B cell (primary cell): ENCODE measurements at places on chromosomes 4 and X.

DNA sequence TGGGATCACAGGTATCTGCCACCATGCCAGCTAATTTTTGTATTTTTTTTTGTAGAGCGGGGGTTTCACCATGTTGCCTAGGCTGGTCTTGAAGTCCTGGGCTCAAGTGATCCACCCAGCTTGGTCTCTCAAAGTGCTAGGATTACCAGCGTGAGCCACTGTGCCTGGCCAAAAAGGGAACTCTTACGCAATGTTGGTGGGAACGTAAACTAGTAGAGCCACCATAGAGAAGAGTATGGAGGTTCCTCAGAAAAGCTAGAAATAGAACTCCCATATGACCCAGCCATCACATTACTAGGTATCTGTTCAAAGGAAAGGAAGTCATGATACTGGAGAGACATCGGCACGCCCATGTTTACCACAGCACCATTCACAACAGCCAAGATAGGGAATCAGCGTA, 85.9 kb downstream of the PRKX start:
- no peak for DNase-seq

- DNase-seq = no peak
Measured at GRCh38 chrX:31543634-31544033, 471.8 kb upstream of the FTHL17 start.

DNA sequence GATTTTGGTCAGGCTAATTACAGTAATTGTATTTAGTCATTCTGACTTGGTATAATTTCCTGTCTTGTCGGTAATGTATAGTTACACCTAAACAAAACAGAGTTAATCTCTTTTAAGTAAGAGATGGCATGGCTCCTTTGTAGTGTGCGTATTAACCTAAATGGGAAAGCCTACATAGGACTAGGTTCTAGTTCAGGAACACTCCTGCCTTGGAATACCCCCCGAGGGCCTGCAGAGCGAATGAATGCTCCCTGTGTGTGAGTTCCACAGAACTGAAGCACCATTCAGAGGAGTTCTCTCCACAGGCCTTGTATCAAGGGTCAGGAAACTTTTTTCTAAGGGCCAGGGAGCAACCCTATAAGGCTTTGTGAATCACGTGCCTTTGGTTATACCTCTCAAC, 44.9 kb upstream of the STIM2 start:
- DNase-seq = no peak

DNA sequence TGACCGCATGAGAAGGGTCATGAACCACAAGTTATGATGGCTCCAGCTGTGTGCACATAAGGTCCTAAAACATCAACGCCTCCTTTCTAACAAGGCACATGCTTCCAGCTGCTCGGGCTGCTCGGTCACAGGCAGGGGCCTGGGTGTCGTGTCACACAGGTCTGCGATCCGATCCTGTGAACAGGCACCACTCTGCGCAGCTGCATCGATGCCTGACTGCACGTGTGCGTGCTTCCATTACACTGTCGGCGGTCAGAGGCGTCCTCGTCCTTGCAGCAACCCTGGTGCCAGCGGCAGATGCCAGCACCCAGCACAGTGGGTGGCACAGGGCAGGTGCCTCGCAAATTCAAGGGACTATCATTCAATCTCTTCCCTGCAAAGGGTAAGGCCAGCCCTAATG, 23.9 kb downstream of the ZFYVE28 start:
- DNase-seq = no peak

GRCh38 chr4:143351774-143352451, 15.2 kb downstream of the GAB1 start:
- DNase-seq = no peak

- DNase-seq = no peak
Measured at GRCh38 chr4:63493265-63493664, 916.0 kb downstream of the TECRL start.

DNA sequence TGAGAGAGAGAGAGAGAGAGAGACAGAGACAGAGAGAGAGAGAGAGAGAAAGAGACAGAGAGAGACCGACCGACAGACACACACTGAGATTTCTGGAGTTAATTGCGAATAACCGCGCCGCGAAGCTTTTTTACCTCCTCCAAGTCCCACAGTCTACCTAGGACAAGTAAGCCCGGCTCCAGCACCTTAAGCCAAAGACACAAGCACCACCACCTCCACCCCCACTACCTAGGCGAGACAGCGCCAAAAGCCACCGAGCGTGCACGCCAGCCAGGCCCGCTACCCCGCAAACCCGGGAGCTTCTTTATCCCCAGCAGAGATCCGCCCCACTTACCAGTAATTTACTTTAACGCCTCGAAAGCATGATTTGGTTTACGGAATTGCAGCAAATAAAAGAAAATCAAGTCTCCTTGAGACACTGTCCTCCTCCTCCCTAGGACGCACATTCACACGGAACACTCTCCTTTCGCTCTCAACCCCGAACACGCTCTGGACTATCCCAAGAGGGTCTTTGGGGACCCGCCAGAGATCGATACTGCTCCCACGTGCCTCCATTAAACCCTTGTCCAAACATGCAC, 649.6 kb upstream of the DIPK2B start:
- DNase-seq = peak; percentile 33

DNA sequence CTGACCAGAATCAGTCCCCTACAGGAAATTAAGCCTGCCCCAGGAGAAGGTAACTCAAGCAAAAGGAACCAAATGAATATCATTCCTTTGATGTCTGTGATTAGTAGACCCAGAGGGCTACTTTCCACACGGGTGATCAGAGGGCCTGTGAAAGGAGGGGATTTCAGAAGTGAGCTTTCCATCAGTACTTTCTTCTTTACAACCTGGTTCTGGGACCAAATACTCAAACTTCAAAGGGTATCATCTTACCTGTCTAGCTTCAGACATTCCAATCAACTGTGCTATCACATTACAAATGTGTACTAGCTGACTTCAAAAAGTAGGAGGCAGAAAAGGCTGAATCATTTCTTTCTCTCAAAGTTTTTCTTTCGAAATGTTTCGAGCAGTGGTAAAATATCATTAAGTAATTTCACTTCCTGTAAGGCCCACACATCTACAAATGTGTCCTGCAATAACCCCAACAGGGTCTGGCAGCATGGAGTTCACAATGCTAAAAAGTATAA, 23.9 kb downstream of the ACSL4 start:
- DNase-seq = peak; percentile 47

GRCh38 chr4:151166636-151167035, 67.2 kb downstream of the RPS3A start:
- DNase-seq = no peak

- DNase-seq = no peak
Measured at GRCh38 chr4:153075836-153076518, 128.3 kb upstream of the TRIM2 start.

- no peak for DNase-seq
Measured at GRCh38 chr4:83989835-83990234, 453.9 kb downstream of the GPAT3 start.

DNA sequence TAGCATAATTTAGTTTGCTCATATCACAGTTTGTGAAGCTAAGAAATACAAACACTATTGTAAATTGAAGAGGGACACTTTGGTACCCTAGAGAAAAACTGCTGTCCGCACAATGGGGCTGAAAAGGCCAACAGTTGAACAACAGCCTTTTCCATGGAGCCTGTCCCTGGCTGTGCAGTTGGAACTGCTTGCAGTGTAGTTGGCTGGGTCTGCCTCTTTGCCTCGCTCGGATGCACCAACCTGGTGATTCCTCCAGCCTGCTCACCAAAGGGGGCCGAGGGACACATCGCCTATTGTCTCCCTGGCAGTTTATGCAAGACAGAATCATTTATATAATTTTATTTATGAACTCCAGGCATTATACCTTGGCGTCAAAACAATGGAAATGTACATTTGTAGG, 16.5 kb upstream of the GALNT7 start:
- no peak for DNase-seq

DNA sequence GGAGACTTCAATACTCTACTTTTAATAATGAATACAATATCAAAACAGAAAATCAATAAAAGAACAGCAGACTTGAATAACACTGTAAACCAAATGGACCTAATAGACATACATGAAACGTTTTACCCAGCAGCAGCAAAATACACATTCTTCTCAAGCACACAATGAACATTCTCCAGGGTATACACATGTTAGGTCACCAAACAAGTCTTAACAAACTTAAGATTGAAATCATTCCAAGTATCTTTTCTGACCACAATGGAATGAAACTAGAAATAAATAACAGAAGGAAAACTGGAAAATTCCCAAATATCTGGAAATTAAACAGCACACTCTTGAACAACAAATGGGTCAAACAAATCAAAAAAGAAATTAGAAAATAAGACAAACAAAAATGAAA, 145.0 kb upstream of the CT83 start:
- DNase-seq = no peak

GRCh38 chrX:107135049-107135964, 16.7 kb upstream of the RBM41 start:
- DNase-seq = no peak

GRCh38 chr4:7585768-7586167, 151.0 kb upstream of the PSAPL1 start:
- DNase-seq = no peak

- DNase-seq = no peak
Measured at GRCh38 chrX:39721566-39722279, 376.0 kb downstream of the BCOR start.

GRCh38 chr4:113587640-113588275, 173.8 kb downstream of the CAMK2D start:
- DNase-seq = no peak

GRCh38 chr4:77493120-77493752, 112.4 kb upstream of the CXCL13 start:
- peak; percentile 44 for DNase-seq

DNA sequence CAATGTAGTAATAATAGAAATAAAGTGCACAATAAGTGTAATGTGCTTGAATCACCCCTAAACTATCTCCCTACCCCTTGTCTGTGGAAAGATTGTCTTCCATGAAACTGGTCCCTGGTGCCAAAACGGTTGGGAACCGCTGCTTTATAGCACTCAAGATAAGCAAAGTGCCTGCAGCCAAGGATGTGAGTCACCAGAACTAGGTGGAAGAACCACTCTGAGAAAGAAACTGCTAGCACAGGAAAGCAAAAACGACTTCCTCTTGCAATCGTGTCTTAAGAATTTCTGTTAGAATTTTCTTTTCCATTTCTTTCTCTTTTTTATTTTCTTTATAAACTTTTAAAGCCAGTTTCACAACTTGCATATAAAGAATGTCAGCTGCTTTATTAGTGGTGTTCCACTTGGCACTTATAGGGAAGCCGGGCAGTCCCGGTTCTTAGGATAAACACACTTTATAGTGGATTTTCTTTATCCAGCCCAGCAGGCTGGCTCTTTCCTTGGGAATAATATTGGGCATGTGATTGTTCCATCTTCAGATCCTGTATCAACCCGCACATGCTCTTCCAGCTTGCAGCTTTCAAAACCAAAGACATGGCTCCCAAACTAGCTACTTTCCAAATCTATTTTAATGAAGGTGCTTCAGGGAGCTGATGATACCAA, 32.3 kb upstream of the CXCL8 start:
- no peak for DNase-seq

- DNase-seq = no peak
Measured at GRCh38 chr4:27881705-27882104, 1021.1 kb downstream of the STIM2 start.

GRCh38 chr4:44313702-44314101, 134.9 kb downstream of the KCTD8 start:
- DNase-seq = no peak

GRCh38 chrX:1400742-1401471, 9.0 kb upstream of the SLC25A6 start:
- no peak for DNase-seq

GRCh38 chr4:72314869-72315268, 254.2 kb downstream of the ADAMTS3 start:
- DNase-seq = no peak

GRCh38 chrX:118058924-118059323, 57.7 kb downstream of the KLHL13 start:
- DNase-seq = no peak

GRCh38 chr4:119231491-119231890, 19.0 kb downstream of the USP53 start:
- no peak for DNase-seq

- no peak for DNase-seq
Measured at GRCh38 chr4:124913237-124913636, 200.7 kb upstream of the ANKRD50 start.

DNA sequence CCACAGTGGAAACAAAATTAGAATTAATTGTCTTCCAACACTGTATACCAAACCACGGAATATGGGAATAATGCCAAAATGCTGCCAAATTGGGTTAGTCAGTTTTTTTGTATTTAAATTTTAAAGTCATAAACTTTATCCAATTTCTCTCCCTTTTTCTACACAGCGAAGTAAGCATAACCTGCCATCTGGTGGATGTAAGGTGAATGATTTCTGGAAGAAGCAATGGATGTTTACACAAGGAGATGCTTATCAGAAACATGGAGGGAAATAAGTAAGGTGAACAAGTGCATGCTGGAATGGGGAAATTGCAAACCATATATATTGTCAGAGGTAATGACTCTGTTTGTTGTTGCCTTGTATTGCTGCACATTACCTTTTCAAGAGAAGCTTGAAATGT, 691.9 kb downstream of the TECRL start:
- no peak for DNase-seq

- no peak for DNase-seq
Measured at GRCh38 chr4:56200275-56200674, 187.0 kb downstream of the AASDH start.

GRCh38 chrX:137119049-137119448, 85.3 kb upstream of the GPR101 start:
- DNase-seq = no peak

- DNase-seq = no peak
Measured at GRCh38 chr4:16818005-16818404, 80.4 kb downstream of the LDB2 start.

GRCh38 chrX:2589186-2590020, 88.6 kb upstream of the DHRSX start:
- no peak for DNase-seq
